ENCODE measurements at places on chromosomes 11 and 22.

GRCh38 chr22:28977481-28977971, 84.1 kb downstream of the C22orf31 start:
- peak; percentile 68 for DNase-seq

GRCh38 chr11:5986885-5987284, at the start of gene OR52L1:
Gene OR52L1, minus strand, starts transcription at chr11:5986985. Its CDS starts 55 bp downstream, at chr11:5986930.
- DNase-seq, result no peak

- DNase-seq, result no peak
Observed at GRCh38 chr22:37229805-37230672, 14.0 kb downstream of the RAC2 start.

DNA sequence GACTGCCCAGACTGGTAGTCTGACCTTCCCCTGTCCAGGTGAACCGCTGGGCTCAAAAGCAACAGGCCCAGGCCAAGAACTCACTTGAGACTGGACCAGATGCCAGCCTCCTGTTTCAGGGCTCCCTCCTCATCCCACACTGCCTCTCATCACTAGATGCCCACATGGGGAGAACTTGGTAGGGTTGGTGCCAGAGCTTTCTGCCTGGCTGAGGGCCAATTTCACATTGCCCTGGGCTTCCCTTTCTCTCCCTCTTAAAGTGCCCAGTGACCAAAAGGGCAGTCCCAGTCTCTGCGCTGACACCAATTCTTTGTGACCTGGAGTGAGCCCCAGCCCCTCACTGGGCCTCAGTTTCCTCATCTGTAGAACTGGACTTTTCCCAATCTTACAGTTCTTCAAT, 41.7 kb downstream of the C11orf58 start:
- DNase-seq, result no peak

- no peak for DNase-seq
Observed at GRCh38 chr11:81792416-81792815, 941.2 kb downstream of the FAM181B start.

DNA sequence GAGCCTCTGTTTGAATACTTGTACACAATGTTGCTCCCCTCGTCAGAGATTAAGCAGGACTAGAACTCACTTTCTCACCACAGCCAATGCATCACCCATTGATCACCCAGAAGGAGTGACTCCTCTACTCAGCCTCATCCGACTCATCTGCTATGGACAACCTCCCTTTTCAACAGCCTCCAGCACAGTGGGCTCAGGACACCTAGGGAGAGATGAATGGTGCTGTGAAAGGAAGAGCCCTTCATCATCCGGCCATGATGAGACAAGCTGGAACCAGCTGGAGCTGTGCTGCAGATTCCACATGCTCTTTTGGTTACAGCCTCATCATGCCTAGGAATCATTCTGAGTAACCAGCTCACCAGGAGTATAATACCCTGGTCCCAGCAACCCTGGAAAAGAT, 15.5 kb downstream of the C11orf91 start:
- no peak for DNase-seq

DNA sequence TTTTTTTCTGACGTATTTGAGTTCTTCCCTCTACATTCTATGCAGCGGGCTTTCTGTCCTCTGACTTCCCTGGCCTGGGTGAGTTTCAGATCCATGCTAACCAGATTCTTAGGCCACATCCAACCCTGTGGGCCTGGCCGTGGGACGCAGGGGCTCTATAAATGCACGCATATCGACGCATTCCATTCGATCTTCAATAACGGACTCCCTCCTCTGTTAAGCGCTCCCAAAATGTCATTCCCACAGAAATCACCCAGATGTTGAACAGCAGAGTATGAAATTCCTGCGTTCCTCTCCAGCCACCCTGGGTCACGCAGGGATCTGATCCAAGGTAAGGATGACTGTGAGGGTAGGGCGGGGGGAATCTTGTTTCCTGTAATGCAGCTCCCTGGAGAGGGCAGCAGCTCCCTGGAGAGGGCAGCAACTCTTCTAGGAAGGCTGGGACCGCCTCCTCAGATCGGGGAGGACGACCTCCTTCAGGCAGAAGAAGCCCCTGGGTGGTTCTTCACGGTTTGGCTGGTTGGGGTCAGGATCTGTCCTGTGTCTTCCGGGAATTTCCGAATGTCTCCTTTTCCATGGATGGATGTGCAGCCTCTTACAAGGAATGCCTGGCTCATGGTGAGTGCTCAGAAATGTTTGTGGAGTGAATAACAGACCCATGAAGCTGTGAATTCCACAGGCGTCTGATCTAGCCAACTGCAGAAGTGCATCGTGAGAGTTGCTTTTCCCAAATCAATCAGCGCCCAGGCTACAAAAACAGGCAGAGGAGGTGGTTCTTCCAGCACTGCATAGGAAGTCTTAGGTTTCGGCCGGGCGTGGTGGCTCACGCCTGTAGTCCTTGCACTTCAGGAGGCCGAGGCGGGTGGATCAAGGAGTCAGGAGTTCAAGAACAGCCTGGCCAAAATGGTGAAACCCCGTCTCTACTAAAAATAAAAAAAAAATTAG, 12.2 kb downstream of the MRGPRD start:
- DNase-seq, result no peak

GRCh38 chr11:114501901-114502300, 57.8 kb downstream of the NXPE1 start:
- DNase-seq, result no peak

DNA sequence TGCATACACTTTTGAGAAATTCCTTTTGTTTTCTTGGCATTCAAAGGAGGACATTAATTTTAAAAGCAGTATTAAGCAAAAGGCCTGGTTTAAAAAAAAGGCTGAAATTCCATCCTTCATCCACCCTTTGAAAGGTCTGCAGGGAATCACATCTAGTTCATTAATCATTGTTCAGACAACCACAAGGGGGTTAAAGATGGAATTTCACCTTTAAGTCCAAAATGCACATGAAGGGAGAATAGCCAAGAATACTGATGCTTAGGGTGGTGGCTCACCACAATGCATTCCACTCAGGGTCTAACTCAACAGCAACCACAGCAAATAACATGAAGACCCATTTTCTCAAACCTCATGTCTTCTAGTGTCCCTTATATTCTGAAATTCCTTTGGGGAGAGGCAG, 256.9 kb downstream of the CADM1 start:
- DNase-seq, result no peak

GRCh38 chr22:30038219-30038618, 42.0 kb upstream of the HORMAD2 start:
- peak; percentile 28 for DNase-seq

DNA sequence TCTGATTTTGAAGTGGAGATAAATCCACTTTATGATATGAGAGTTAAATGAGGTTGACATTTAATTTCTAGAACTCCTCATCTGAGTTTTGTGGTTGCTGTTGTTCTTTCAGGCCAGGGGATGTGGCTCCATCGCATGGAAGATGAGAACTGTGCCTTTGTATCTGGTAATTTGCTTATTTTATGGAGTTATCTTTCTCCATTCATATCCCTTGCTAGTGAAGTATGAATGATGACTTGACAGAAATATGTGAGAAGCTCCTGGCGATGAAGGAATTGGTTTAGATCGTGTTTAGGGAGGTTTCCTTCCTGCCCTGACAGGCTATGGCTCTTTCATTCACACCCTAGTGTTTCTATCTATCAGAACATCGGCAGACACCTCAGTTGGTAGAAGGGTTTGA, 393.7 kb downstream of the ETS1 start:
- DNase-seq, result no peak

GRCh38 chr22:17639247-17639741, 737 bp downstream of the BCL2L13 start:
- peak; percentile 44 for DNase-seq

GRCh38 chr22:48724899-48725298, 1102.8 kb downstream of the BRD1 start:
- DNase-seq, result no peak

GRCh38 chr11:17449158-17449557, 27.5 kb downstream of the ABCC8 start:
- DNase-seq, result peak; percentile 51
